ENCODE measurements at places on chromosomes 12 and 14. TPM values are rescaled to one million over a fixed set of nuclear protein-coding genes. Genes with fewer than 3 reads are reported as not detected.

DNA sequence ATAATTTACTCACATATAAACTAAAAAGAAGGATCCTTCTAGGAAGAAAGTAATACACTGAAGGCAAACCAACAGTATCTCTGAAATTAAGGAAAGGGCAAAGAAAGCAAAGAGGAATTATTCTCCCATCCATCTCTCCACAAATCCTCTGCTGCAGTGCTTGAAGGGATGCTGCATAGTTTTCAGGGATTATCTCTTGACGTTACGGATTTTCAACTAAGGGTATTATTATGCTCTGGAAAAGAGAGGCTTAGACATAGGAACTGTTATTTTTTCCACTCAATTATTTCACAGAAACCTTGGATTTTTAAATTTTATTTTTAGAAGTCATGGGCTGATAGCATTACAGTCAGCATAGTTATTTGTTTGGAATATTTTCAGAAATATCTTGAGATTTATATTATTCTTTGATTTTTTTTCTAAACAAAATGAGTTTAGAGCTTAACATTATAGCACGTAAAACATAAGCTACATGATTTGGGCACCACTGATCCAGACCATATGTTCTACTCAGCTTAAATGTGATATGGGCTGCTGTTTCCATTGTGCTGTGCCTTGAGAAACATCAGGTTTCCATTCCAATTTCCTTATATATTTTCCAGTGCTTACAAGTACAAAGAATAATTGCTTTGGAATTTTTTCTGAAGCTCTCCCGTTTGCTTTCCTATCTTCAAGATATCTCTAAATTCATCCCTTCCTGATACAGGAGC, 57.9 kb upstream of the DCN start:
- DNase-seq = no peak

- DNase-seq = no peak
These were observed 38.7 kb upstream of the MTERF2 start for GRCh38 chr12:107025671-107026070.

DNA sequence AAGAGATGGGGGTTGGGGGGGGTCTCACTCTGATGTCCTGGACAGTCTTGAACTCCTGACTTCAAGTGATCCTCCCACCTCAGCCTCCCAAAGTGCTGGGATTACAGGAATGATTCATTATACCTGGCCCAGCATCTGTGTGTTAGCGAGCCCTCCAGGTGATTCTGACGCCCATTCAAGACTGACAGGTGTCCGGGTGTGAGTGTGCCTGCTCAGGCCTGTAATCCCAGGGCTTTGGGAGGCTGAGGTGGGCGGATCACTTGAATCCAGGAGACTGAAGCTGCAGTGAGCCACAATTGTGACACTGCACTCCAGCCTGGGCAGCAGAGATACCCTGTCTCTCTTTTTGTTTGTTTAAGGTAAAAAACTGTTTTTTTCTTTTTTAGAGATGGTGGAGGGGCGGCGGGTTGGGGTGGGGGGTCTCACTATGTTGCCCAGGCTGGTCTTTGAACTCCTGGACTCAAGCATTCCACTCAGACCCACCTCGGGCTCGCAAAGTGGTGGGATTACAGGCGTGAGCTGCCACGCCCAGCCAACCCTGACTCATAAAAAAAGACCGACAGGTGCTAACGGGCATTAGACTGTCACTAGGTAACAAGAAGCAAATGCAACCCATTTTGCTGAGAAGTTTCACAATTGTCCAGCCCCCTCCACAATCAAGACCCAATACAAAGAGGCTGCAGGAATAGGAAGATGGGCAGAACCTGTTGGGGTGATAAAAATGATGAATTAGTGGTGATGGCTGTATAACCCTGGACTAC, 4.7 kb downstream of the VSIG10 start:
- no peak for DNase-seq

DNA sequence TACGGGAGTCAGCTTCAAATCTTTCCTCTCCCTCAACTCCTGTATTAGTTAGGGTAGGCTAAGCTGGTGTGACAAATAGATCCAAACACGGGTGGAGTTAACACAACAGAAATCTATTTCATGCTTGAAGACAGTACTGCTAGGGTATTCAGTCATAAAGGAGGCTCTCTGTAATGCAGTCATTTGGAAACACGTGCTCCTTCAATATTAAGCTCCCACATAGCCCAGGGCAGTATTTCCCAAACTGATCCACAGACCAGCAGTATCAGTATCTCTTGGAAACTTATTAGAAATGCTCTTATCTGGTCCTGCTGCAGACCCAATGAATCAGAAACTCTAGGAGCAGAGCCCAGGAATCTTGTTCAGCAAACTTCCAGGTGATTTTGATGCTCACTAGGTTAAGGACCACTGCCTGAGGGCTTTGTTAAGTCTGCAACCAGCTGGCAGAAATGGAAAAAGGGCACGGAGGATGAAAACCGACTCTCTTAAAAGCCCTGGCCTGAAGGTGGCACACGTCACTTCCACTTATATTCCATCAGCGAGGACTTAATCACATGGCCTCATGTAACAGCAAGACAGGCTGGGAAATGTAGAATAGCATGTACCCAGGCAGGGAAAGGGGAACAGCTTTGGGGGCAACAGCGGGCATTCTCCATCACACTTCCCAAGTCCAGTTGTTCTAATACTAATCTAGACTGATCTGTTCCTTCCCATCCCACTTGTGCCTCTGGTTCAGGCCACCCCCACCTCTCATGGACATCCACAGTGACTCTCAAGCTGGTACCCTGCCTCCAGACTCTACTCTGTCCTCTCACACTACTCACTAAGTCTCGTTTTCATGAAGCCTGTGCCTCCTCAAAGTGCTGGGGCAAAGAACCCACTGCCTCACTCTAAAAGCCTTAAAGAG, 38.2 kb upstream of the RIC8B start:
- DNase-seq = no peak

MYH6 gene
- total RNA-seq = not detected

SVOP gene
- total RNA-seq = not detected

All from upper lobe of left lung (tissue), 6 donors.